ENCODE measurements at places on chromosomes 12 and 14.

DNA sequence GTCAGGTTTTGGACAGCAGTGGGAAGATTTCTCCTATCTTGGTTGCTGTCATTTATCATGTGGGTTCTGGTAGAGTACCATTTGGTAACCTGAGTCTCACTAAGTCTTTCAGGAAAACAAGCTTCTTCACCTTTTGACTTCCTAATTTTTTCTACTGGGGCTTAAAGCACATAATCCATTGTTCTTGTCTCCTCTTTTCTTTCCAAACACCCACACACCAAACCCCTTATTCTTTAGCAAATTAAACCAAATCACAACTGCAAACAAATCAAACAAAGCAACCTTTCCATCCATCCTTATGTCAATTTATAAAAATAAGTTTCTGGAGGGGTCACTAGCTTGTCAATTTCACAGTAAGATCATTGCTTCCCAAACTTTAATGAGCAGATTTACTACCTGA, 84.1 kb downstream of the ATP23 start:
- no peak for DNase-seq

DNA sequence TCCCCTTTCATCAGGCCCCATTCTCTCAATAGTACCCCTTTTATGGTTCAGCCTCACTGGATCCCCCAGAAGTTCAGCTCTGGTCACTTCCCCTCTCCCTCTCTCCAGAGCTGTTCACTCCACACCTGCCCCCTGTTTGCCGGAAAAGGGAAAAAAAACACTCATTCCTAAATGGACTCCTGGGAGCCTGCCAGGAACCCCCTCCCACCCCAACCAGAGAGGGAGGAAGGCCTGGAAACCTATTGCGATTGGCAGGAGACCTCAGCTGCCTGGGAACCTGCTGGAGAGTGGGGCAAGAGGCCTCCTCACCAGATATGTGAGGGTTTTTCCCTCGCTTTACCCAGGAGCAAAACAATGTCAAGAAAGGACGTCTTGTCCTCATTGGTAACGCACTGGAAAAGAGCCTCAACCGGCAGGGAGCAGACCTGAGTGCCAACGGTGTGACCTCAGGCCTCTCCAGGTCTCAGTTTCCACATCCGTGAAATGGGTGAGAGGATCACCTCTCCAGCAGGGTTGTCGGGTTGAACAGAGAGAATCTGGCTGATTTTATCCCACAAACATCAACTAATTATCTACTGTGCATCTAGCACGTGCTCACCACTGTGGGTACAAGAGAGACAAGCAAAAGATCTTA, 4.6 kb downstream of the DTX1 start:
- no peak for DNase-seq

- DNase-seq = no peak
Measured at GRCh38 chr12:27964123-27964522, 8.4 kb downstream of the PTHLH start.

DNA sequence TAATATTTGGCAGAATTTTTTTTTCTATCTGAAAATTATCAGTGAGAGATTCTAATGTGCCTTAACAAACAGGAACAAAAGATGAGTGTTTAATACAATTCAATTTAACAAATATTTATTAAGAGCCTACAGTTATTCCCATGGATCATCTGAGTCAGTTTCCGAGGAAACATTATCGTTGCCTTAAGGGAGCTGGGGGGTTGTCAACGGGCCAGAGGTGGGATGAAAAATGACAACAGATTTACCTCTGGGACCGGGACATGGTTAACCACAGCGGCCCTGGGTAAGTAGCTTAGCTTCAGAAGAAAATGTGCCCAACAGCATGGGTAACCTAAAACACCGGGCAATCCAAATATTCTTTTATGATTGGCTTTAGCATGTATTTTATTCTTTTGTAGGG, 113.6 kb downstream of the DAD1 start:
- DNase-seq = no peak

DNA sequence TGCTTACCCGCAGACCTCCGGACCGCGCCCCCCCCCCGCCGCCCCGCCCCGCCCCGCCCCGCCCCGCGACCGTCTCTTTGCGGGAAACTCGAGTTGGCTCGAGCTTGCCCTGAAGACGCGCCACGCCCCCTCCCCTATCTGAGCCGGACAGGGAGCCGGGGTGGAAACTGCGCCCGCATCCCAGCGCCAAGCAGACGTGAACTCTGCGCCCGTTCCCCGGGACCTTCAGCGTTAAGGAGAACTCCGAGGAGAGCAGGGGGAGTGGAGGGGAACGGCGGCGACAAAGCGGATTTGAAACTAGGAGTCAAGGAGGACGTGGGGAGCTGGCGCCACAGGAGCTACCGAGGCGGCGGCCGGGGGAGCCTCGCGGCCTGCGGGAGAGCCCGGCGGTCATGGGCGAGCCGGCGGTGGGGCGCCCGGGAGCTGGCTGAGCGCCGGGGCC, at the start of gene KCNK13:
KCNK13 (plus strand) TSS at position 310 of the 442 bp plus-strand sequence. CDS start 212 bp downstream, outside the sequence.
- no peak for DNase-seq

GRCh38 chr12:25051171-25051570, 102.3 kb upstream of the BCAT1 start:
- DNase-seq = no peak

GRCh38 chr14:67019796-67020195, 169.4 kb upstream of the GARIN2 start:
- DNase-seq = no peak

GRCh38 chr14:32470161-32470715, 141.1 kb downstream of the AKAP6 start:
- no peak for DNase-seq

DNA sequence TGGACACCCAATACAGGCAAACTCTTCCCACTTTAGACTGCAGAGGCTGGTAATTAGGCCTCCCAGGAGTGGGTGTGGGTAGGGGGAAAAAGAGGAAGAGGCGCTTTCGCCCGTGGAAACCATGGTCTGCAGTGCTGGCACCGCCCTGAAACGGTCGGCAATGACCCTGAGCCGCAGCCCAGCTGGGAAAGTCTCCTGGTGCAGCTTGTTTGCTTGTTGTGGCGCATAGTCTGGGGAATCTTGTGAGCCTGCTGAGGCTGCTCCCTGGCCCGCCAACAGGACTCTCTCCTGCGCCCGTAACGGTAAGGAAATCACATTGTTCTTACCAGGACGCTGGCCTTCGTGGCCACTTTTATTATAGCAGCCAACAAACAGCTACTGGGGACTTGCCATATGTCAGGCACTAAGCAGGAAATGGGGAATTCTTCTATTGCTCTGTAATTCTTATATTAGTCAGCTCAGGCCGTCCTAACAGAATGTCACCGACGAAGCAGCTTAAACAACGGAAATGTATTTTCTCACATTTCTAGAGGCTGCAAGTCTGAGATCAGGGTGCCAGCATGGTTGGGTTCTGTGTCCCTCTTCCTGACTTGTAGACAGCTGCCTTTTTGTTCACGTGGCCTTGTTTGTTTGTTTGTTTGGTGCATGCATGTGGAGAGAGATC, 52.5 kb upstream of the RIN3 start:
- DNase-seq = no peak

DNA sequence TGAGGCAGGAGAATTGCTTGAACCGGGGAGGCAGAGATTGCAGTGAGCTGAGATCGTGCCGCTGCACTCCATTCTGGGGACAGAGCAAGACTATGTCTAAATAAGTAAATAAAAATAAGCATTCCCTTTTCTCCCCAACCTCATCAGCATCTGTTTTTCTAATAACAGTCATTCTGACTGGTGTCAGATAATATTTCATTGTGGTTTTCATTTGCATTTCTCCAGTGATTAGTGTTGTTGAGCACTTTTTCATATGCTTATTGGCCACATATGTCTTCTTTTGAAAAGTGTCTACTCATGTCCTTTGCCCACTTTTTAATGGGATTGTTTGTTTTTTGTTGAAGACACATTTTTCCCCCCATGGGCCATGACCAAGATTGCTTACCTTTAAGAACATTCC, 243.2 kb downstream of the ADAMTS20 start:
- DNase-seq = no peak

GRCh38 chr12:58148976-58149375, 207.6 kb downstream of the ATP23 start:
- DNase-seq = no peak

GRCh38 chr14:24613241-24613640, 3.8 kb upstream of the GZMH start:
- no peak for DNase-seq

DNA sequence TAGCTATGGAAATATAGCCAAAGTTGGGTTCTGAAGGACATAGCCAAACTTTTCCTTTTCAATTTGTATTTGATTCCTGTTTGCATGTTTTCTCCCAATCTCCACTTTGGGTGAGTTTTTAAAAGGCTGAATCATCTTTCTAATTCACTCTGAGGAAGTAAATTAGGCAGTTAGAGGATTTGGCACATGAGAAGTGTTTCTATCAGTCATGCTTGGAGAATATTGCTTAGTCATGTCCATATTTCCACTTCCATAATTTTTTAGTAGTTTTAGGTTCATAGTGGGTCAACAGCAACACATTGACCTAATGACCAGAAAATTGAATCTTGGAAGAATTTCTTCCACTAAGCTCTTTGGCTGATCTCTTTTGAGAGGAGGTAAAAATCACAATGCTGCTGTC, 21.8 kb downstream of the IRAK3 start:
- no peak for DNase-seq

Data from activated CD4-positive, CD25-positive, alpha-beta regulatory T cell (primary cell).